NCI-H1694 treated with DMSO at 0.1 percent for 48 hours (cell line): ENCODE measurements at places on chromosomes 6 and 20.

- DNase-seq = no peak
Measured at GRCh38 chr20:1396264-1396663, 3.4 kb upstream of the FKBP1A start.

GRCh38 chr6:121660277-121660676 is 224.8 kb downstream of the GJA1 start:
- no peak for DNase-seq

DNA sequence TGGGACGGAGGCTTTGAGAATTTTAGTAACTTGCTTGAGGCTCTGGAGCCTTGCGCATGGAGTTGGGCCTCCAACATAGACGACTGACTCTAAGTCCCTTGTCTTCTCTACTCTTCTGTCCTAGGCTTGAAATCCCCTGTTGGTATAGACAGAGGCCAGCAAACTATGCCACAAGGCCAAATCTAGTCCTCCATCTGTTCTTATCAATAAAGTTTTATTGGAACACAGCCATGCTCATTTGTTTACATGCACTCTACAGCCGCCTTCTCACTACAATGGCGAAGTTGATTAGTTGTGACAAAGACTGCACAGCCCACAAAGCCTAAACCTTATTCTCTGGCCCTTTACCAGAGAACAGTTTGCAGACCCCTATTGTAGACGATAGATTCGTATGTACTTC is 174.1 kb upstream of the ZFP64 start:
- DNase-seq = no peak

DNA sequence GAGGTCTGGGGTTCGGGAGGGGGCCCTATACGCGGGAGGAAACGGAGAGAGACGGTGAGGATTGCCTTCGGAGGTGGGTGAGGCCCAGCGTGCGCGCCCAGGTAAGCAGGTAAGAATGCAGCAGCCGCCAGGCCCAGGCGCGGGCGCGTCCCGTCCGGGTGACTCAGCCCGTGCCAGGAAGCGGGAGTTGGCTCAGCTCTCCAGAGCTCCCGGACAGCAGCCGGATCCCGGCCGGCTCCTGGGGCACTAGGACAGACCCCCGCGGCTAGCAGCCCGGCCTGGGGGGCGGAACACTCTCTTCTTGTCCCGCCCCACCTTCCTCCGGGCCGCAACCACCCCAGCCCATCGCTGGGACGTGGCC is 1.5 kb upstream of the MDFI start:
- no peak for DNase-seq

- DNase-seq = no peak
Measured at GRCh38 chr20:37902504-37903313, at the start of gene VSTM2L. TSS of gene VSTM2L (plus strand) at chr20:37903127. CDS start at chr20:37903351, 224 bp downstream.

- DNase-seq = no peak
Measured at GRCh38 chr20:60569116-60569515, 610.9 kb downstream of the CDH26 start.

DNA sequence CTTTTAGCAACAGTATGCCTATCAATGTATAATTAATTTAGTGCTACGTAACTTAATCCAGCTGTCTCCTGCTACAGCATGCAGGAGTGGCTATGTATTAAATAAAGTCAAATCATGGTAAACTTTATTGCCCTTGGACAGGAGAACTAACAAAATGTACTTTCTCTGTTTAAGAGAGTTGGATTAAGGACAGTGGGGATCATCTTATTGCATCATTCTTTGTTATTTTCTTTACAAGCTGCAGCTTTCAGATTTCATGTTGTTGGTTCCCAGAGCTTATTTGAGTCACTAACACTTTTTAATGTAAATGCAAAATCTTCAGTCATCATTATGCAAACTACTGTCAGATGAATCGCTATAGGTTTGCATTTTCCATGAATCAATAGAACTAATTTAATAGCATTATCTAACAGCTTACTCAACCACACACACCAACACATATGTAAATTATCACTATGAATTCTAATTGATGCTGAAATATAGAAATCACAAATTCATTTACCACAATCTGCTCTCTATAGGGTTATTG is 424.7 kb downstream of the MMUT start:
- no peak for DNase-seq

- no peak for DNase-seq
Measured at GRCh38 chr6:4346659-4347333, 211.4 kb upstream of the ECI2 start.

GRCh38 chr6:14275493-14275851 is 157.9 kb downstream of the CD83 start:
- DNase-seq = peak; percentile 49

DNA sequence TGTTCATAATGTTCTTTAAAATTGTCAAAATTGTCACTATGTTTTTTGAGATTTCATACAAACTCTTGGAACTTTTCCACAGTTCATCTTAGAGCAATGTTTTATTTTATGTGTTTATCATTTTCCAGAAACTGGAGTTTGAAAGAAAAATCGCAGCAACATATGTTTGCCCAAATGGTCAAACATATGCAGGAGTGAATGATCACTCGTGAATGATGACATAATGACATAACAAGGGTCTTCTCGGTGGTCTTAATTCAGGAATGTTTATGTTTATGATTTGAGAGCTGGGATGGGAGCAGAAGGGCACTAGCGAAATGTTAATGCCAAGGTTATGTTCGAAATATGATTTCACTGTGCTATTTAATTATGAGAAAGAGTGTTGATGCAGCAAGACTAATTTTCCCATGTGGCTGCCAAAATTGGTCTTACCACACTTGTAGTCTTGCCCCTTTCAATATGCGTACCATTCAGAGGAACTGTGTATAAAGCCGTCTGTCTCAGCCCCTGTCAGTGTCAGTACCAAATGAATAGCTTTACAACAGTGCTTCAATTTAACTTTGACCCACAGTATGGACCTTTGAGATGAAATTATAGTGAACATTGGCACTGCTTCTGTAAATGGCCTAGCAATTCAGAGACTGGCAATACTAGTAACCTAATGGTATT is 152.3 kb downstream of the CARMIL1 start:
- DNase-seq = peak; percentile 72

DNA sequence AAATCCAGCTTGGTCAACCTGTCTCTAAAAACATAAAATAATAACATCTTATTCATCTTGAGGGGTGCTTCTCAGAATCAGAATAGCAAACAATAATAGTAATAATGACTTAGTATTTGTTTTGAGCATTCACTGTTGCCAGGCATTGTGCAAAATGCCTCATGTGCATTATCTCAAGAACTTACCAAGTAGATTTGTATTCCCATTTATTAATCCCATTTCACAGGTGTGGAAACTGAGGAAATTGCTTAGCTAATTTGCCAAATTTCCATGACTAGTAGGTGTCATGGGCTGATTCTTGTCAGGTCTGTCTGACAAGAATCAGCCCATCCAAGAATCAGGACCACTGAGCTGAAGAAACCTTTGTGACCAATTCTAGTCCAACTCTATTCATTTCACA is 5.5 kb downstream of the TTBK1 start:
- no peak for DNase-seq

GRCh38 chr6:124887872-124888580 is 74.2 kb upstream of the RNF217 start:
- DNase-seq = no peak

- DNase-seq = peak; percentile 95
Measured at GRCh38 chr20:19735446-19735845, 22.6 kb upstream of the RIN2 start.

GRCh38 chr6:29850011-29850553 is 22.5 kb downstream of the HLA-G start:
- DNase-seq = no peak

- no peak for DNase-seq
Measured at GRCh38 chr6:38782616-38783015, 67.5 kb downstream of the DNAH8 start.

GRCh38 chr20:2467412-2467811 is 3.2 kb downstream of the SNRPB start:
- no peak for DNase-seq

DNA sequence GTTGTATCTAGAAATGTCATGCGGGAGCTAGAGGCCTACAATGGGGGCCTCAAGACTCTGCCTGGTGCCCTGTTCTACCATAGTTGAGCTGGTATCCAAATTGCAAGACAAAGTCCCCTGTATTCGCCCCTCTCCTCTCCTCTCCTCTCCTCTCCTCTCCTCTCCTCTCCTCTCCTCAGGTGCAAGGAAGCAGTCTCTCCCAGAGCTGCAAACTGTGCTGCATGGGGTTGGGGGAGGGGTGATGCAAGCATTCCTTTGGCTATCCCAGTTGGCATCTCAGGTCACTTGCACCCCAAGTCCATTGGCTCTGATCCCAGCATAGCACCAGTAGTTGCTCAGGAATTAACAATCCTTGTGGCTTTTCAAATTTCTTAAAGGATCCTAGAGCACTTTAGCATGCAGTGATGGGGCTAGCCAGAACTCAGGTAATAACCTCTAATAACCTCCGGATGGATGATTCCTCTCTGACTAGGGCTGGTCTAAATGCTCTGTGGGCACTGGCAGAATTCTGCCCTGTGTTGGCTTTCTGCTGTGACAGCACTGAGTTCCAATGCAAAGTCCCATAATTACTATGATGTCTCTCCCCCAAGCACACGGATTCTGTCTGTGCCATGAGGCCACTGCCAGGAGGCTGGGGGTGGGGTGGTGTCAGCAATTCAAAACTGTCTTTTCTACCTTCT is 35.3 kb downstream of the TAF11 start:
- no peak for DNase-seq

DNA sequence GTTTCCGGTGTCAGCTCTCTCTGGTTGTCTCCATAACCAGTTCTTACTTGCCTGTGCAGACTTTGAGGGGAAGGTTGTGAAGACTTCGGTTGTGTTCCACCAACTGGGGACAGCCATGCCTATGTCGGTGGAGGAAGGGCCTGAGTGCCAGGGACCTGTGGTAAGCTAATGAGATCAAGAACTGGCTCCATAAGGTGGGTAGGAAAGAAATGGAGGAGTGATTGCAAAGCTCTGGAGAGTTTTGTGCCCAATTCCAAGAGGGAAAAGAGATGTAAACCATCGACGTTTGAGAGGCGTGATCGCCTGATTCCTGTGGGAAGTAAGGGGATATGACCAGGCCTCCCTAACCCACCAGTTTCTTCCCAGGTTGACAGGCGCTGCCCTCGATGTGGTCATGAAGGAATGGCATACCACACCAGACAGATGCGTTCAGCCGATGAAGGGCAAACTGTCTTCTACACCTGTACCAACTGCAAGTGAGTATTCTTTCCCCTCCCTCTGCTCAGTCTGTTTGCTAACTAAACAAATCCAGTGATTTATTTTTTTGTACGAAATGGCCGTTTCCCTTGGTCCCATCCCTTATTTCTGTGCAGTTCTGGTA is 893 bp downstream of the POLR1H start:
- no peak for DNase-seq

- DNase-seq = no peak
Measured at GRCh38 chr6:43016943-43017334, 2.9 kb downstream of the KLHDC3 start.

DNA sequence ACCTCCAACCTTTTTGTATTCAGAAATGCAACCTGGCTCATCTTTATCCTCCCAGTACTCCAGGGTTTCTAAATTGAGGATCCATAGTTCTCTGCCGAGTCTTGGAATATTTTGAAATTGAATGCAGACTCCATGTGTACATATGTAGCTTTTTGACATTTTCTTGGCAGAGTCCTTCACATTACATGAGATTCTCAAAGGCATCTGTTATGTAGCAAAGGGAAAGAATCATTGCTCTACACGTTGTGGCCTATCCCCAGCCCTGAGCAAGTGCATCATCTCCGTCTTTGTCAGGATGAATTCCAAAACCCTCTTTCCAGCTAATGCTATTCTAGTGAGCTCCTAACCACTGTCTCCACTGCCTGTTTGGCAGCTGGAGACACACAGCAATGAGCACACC is 742.9 kb downstream of the DHX35 start:
- no peak for DNase-seq

GRCh38 chr6:28081486-28081751 is 1.1 kb downstream of the ZNF165 start:
- DNase-seq = no peak

DNA sequence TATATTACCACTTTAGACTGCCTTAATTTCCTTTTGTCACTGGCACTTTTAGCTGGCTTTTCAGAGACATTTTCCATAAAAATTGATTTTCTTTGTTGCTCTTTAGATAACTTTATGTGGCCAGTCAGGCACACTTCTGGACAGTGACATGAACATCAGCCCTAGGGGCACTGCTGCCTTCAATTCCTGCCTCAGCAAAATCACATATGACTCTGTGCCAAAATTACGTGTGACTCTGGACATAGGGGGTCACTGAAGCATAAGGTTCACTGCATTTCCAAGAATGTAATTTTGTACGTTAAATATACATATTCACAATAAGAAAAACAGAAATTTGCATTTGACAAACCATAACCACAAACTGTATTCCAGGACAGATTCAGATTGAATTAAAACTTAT is 66.5 kb downstream of the ESF1 start:
- DNase-seq = no peak

DNA sequence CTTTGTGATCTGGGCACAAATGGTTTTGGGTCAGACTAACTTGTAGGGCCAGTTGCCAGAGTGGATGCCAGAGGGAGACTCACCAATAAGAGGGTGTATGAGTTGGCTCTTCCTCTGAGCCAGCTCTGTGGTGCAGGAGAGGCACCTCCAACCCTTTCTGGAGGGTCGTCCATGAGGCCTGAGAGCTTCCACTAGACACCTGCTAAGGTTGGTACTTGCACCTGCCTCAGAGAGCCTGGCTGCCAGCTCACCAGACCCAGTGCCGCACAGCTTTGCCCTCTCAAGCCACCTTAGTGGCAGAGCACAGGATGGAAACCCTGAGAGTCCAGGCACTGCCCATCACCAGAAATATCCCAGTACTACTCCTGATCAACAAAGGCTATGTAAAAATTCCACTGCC is 504.3 kb downstream of the EYS start:
- no peak for DNase-seq

GRCh38 chr6:150420428-150420827 is 51.6 kb downstream of the IYD start:
- DNase-seq = no peak

DNA sequence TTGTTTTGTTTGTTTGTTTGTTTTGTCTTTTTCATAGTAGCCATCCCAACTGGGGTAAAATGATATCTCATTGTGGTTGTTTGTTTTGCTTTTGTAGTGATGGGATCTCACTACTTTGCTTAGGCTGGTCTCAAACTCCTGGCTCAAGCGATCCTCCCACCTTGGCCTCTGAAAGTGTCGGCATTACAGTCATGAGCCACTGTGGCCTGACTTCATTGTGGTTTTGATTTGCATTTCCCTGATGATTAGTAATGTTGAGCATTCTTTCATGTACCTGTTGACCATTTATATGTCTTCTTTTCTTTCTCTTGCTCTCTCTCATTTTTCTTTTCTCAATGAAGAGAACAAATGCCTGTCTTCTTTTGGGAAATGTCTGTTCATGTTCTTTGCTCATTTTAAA is 30.8 kb upstream of the HLA-DOA start:
- DNase-seq = no peak

- no peak for DNase-seq
Measured at GRCh38 chr6:44735630-44735963, 348.1 kb downstream of the CDC5L start.
